ENCODE measurements at places on chromosomes 2 and 18. TPM values are rescaled to one million over a fixed set of nuclear protein-coding genes. Genes with fewer than 3 reads are reported as not detected.

The CD8A gene
- 1.7 TPM for total RNA-seq

The MARCHF7 gene
- total RNA-seq = 79.1 TPM

The HAAO gene
- 3.1 TPM for total RNA-seq

The RAB17 gene
- not detected for total RNA-seq

The REG1A gene
- total RNA-seq = not detected

The CXCR1 gene
- not detected for total RNA-seq

The DSG4 gene
- not detected for total RNA-seq

The NT5DC4 gene
- not detected for total RNA-seq

- no peak for DNase-seq
Measured at GRCh38 chr2:218291318-218292047, 820 bp downstream of the TMBIM1 start.

DNA sequence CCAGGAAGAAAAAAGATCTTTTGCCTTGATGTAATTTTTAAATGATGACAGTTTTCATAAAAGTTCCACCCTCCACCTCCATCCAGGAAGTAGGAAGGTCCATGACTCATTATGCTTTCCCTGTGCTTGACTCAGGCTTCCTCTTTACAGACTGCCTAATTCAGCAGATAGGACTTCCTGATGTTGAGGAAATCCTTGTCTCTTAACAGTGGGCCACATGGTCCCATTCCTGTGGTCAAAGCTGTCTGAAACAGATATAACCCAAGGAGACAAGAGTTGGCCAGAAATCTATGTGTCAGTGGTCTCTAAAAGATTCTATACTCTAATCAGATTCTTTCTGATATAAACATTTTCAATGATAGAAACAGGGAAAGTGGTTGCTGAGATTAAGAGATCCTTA is 119.1 kb downstream of the BAZ2B start:
- no peak for DNase-seq

DNA sequence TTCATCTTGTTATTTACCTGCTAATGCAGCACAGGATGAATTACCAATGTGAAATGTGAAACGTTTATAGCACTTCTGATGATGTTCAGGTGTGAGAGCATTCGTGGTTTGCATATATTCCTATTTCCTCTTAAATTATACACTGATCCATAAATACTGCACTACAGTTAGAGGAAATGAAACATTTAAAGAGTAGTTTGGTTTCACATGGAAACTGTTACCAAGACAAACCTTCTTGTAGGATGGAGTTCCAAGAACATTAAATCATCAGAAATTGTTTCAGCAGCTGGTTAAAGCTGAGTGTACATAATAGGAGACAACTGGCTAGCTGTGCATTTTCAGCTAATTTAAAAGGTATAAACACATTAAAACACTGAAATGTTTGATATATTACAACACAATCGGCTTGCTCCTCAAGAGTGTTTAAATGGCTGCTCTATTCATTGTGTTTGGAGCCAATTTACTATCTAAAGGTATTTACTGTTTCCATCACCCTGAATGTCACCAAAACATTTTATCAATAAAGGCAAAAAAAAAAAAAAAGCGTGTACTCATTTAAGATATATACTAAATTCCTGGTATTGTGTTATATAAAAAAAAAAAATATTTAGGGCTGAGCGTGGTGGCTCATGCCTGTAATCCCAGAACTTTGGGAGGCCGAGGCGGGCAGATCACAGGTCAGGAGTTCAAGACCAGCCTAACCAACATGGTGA is 100.6 kb downstream of the DYM start:
- DNase-seq = no peak

DNA sequence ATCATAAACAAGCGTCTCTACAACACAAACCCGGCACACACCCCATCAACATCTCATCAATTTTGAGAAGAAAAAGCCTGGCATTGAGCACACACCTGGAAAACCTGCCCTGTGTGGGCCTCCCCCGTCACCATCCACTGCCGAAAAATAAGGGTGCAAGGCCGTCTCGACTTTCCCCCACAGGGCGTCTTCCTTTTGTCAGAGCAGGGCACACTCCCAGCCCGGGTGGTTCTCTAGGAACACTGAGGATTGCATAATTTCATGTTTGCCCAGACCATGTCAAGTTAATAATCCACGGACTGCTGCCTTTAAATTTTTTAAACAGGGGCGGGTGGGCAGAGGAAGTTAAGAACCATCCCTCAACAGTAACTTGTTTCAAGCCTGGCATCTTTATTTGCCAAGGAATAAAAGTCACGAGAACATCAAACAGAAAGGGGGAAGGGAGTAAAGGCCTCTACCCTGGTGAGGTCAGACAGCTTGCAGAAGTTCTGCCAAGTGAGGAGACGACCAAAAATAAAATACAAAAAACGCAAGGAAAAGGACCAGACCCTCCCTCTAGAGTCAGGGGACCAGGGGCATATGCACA is 2.1 kb downstream of the TFCP2L1 start:
- no peak for DNase-seq

GRCh38 chr2:48482313-48482712 is 47.6 kb upstream of the STON1 start:
- DNase-seq = no peak

- DNase-seq = no peak
Measured at GRCh38 chr2:214856137-214856536, 46.7 kb upstream of the BARD1 start.

GRCh38 chr18:50374753-50375391 is at the start of gene SKA1:
Gene SKA1, plus strand, starts transcription at chr18:50375046. Its CDS starts 785 bp downstream, at chr18:50375831.
- peak; percentile 96 for DNase-seq

GRCh38 chr2:236646441-236646840 is 76.8 kb downstream of the ACKR3 start:
- DNase-seq = no peak

GRCh38 chr2:71154798-71155197 is 24.4 kb downstream of the MPHOSPH10 start:
- no peak for DNase-seq

- no peak for DNase-seq
Measured at GRCh38 chr2:33804155-33804554, 205.1 kb upstream of the FAM98A start.

DNA sequence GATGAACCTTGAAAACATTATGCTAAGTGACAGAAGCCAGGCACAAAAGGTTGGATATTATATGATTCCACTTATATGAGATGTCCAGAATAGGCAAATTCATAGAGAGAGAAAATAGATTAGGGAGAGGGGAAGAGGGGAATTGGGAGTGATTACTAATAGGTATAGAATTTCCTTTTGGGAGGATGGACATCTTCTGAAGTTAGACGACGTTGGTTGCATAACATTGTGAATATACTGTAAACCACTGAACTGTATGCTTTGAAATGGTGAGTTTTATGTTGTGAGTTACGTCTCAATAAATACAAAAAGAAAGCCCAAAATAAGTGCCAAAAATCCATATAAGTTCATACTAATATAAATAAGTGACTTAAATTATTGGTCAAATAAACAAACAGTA is 18.6 kb upstream of the CYP26B1 start:
- DNase-seq = no peak

DNA sequence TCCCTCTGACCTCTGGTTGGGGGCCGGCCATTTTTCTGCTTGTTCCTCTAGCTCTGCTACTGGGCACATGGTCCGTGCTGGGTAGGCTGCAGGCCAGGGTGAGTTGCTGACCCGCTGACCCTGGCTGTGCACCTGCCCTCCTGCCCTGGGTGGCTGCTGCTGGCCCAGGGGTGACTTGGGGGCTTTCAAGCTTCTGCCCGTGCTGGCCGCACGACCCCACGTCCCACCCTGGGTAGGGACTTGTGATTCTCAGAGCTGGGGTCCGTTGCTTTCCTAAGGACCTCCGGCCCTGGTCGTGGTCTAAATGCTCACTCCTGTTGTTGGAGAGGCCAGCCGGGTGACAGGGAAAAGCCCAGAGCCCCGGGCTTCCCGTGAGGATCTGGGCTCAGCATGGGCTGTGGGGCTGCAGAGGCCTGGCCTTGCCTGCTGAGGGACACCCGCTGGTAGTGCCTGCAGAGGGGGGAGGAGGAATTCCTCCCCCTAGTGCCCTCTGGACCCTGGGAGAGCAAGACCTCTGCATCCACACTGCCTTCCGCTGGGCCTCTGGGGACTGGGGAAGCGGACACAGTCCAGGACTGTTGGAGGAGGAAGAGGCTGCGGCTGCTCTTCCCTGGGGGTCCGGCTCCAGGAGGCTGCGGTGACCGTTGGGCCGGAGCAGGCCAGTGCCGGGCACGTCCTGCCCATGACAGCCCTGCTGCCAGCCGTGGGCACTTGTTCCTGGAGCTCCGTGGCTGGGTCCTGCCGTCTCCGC is 6.3 kb upstream of the GAL3ST2 start:
- no peak for DNase-seq

GRCh38 chr2:216475767-216476166 is 22.9 kb upstream of the RPL37A start:
- DNase-seq = no peak

- no peak for DNase-seq
Measured at GRCh38 chr2:24814516-24814915, 21.3 kb downstream of the CENPO start.

- no peak for DNase-seq
Measured at GRCh38 chr2:139142252-139142880, 362.2 kb upstream of the NXPH2 start.

Measured in activated naive CD4-positive, alpha-beta T cell treated with anti-CD3 and anti-CD28 coated beads, Interleukin-2, amount 50 U/mL, for 72 hours (primary cell).